ENCODE measurements at places on chromosomes 6 and 20. TPM values are rescaled to one million over a fixed set of nuclear protein-coding genes. Genes with fewer than 3 reads are reported as not detected.

DNA sequence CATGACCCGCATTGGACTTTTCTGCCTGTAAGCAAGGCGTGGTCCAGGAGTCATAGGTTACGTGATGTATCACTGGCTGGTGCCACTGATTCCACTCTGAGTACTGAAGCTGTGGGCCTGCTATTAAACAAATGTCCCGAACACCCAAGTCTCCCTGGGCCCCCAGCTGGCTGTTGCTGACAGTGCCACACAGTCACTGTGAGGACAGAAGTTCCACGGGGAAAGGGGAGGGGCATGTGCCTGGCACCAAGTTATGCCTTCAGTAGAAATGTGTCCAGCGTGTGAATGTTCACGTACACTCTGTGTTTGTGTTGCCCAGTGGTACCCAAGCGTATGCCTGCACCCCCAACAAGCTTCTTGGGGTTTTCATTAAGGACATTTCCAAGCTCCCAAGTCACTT, 171.4 kb upstream of the QKI start:
- DNase-seq, result no peak
- peaks cover 23% of the 10 kb centered on the region for H3K4me1 ChIP-seq
- H3K27ac ChIP-seq, result peak overlapping the region; percentile 67
- no peaks in the 10 kb centered on the region for H3K36me3 ChIP-seq

RAET1L gene
- polyA plus RNA-seq, result not detected

- no peak for DNase-seq
- no peak overlapping the region for H3K4me3 ChIP-seq
- H3K27ac ChIP-seq, result no peak overlapping the region
- no peaks in the 10 kb centered on the region for H3K36me3 ChIP-seq
Measured at GRCh38 chr20:58142843-58143185, 85.6 kb downstream of the ANKRD60 start.

GRCh38 chr20:13283869-13284829, 63.1 kb downstream of the ISM1 start:
- no peak overlapping the region for H3K27ac ChIP-seq
- H3K27me3 ChIP-seq, result no peaks in the 10 kb centered on the region
- no peak overlapping the region for H3K4me3 ChIP-seq
- H3K36me3 ChIP-seq, result no peaks in the 10 kb centered on the region

- H3K27me3 ChIP-seq, result no peaks in the 10 kb centered on the region
- H3K4me3 ChIP-seq, result no peak overlapping the region
- H3K4me1 ChIP-seq, result peaks cover 13% of the 10 kb centered on the region
- H3K27ac ChIP-seq, result no peak overlapping the region
Measured at GRCh38 chr20:50399555-50399916, 110.6 kb upstream of the PTPN1 start.

DNA sequence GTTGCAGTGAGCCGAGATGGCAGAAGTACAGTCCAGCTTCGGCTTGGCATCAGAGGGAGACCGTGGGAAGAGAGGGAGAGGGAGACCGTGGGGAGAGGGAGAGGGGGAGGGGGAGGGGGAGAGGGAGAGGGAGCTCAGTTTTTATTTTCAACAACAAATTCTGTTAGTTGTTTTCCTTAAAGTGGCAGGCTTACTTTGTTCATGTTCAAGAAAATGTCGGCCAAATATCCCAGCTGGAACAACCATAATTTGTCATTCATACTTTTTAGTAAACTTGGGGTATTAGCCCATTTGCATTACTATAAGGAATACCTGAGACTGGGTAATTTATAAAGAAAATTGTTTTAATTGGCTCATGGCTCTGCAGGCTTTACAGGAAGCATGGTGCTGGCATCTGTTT, 2.5 kb upstream of the TULP4 start:
- DNase-seq, result no peak
- no peak overlapping the region for H3K27ac ChIP-seq
- H3K4me3 ChIP-seq, result no peak overlapping the region
- peaks cover 12% of the 10 kb centered on the region for H3K36me3 ChIP-seq
- no peaks in the 10 kb centered on the region for H3K4me1 ChIP-seq
